ENCODE measurements at places on chromosomes 12 and 14.

DNA sequence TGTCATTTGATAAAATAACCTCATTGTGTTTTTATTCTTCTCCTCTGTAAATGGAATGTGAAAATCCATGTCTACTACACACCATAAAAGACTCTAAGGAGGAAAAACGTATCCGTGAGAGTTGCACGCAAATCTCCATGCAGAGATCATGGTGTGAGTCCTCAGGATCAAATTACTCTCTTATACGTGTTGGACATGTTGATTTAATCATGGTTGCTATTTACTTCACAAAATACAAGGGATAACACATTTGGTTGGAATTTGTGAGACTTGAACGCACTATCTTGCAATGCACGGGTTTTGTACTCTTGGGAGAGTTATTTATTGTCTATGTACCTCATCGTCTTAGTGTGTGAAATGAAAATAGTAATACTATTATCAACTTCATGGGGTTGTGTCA lies 128.0 kb upstream of the RASSF8 start:
- DNase-seq, result no peak

DNA sequence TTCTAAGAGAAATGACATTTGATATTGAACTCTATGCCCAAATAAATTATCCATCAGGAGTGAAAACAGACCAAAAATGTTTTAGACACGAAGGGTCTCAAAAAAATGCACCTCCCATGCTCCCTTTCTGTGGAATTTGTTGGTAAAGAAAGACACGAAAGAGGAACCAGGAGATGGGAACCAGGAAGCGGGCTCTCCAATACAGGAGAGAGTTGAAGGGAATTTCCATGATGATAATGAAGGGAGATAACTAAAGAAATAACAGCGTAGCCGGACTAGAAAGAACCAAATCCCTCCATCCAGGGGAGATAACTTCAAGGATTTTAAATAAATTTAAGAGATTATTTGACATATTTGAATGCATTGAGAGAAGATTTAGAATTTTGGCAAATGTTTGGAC lies 183.0 kb downstream of the DUSP6 start:
- no peak for DNase-seq

DNA sequence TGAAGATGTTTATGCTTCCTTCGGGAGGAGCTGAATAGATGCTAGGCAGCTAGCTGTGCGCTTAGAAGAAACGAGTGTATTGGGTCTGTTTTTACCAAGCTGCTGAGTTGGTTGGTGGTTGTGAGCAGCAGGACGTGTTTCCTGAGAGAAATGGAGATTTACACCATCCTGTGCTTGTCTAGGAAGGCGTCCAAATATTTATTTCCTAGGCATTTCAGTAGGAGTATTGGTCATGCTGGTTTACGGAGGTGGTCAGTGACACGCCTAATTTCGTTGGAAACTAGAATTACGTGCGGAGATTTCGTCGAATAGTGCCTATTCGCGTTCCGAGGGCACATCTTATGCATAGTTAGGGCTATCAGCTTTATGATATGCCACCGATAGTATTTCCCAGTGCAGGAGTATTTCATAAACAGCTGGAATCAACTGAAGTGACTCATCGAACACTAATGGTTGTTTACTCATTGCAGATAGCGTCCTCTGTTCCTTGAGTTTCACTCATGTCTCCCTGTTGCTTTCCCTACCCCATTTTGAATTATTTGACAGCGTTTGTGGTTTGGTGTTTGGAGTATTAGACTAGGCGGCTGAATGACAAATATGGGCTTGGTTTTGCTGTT lies 780 bp downstream of the TBC1D15 start:
- peak; percentile 85 for DNase-seq

DNA sequence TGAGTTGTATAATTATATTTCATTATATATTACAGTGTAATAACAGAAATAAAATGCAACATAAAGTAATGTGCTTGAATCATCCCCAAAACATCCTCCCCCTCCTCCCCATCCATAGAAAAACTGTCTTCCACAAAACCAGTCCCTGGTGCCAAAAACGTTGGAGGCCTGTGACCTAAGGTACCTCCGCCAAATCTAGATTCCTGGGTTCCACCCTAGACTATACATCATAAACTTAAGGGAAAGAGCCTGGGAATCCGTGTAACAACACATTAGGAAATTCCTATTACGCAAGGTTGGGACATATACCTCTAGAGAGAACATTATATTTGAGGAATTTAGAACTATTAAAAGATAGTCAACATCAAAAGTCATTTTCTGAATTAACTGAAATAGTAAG lies 38.0 kb downstream of the SPPL3 start:
- DNase-seq, result no peak

Measured in renal cortical epithelial cell (primary cell).